ENCODE measurements at places on chromosomes 7 and 10. TPM values are rescaled to one million over a fixed set of nuclear protein-coding genes. Genes with fewer than 3 reads are reported as not detected.

DNA sequence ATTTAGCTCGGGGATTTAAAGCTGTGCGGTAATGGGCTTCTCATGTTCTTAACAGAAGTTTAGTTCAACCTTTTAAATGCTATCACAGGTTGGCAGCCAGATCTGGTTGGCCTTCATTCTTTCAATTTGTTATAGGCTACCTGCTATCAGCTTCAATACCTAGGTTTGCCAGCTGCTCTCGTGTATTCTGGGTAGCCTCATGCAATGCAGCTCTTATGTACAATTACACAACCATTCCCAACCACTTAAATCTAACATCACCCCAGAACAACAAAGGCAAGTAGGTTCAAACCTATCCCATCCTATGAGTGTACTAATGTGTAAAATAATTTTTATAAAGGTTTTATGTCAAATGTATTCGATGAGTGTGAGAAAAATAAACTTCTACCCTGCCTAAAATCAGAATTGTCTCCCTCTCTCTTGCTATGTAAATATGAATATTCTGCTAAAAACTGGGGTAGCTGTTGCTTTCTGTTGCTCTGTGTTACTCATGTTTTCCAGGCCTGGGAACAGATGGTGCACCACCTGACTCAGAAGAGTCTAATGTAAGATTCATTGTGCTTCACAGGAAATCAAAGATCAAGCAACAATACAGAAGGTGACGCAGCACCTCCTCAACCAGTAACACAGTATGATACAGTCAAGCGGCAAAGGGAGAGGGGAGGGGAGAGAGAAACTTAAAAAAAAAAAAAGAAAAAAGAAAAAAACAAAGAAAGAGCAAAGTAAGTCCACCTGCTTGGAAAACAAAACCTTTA is 188.6 kb downstream of the ETV1 start:
- peak; percentile 53 for DNase-seq

- no peak for DNase-seq
Measured at GRCh38 chr7:4527988-4528636, 154.0 kb upstream of the FOXK1 start.

The FIGNL1 gene
- 17.8 TPM for total RNA-seq

DNA sequence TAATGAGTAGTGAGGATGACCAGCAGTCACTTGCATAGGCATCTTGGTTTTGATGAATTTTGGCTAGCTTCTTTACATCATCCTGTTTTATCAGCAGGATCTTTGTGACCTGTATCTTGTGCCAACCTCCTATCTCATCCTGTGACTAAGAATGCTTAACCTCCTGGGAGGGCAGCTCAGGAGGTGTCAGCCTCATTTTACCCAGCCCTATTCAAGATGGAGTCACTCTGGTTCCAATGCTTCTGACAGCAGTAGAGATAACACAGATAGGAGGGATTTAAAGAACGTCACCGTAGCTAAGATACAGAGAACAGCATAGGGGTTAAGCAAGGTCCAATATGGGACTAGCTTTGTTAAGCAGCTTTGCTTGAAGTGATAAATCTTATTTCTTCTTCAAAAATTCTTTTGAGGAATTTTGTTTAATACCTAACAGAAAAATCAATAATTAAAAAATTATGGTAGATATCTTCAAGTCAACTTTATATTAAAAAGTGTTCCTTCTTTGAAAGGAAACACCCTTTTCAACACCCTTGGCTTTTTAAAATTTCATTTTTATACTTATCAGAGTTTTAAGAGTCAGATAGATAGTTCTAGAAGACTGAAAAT is 39.9 kb downstream of the TMEM229A start:
- DNase-seq, result no peak

The DGKB gene
- 1.4 TPM for total RNA-seq

- no peak for DNase-seq
Measured at GRCh38 chr7:3033136-3033535, 10.5 kb downstream of the CARD11 start.

GRCh38 chr10:61099756-61100155 is 155.8 kb upstream of the RHOBTB1 start:
- peak; percentile 78 for DNase-seq

The WIPF3 gene
- total RNA-seq, result 6.1 TPM

- DNase-seq, result peak; percentile 58
Measured at GRCh38 chr7:44769376-44769775, 20.7 kb downstream of the ZMIZ2 start.

- peak; percentile 63 for DNase-seq
Measured at GRCh38 chr7:44104860-44105771, 971 bp downstream of the AEBP1 start.

GRCh38 chr7:121163699-121164098 is 165.1 kb upstream of the WNT16 start:
- no peak for DNase-seq

The OPALIN gene
- not detected for total RNA-seq

The BCL7B gene
- total RNA-seq, result 6.6 TPM

Data from muscle of leg (tissue), 16 donors.